ENCODE measurements at places on chromosomes 2 and 18.

- no peak for DNase-seq
Measured at GRCh38 chr2:190533175-190533967, 1.2 kb downstream of the NEMP2 start.

DNA sequence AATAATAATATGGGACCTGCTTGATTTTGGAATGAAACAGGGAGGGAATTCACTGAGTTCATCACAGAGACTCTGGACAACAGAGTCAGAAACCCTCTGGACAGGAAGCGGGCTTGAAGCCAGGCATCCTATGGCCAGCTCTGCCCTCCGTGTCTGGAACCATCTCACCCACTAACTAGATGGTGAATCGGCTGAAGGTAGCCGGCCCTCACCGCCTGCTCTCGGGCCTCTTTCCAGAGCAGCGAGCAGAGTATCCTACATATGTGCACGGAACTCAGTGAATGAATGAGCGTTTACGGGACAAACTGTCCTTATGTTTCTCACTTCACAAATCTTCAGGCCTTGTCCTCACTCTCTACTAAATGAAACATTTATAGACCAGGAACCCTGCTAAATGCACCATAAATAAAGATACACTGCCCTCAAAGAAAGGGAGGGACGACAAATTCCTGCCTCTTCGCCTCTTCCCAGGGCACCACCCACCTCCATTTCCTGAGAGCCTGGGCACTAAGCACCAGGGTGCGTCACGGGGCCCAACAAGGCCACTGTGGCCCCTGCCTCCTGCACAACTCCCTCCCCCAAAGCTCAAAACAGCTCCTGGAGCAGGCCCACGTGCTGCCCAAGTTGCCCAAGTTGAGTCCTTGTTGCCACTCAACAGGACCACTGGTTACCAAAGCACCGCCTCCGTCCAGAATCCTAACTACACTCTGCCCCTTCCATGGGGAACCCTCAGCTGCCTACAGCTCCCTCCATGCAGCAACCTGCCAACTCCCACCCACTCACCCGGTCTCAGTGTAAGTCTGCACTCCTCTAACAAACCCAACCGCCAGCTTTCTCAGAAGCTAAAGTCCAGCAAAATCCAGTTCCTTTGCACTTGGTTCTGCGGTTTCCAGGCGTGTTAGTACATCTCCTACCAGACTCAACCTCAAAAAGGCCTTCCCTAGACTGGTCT is 1.7 kb downstream of the TBC1D8 start:
- no peak for DNase-seq

- no peak for DNase-seq
Measured at GRCh38 chr2:69538872-69539548, 101.8 kb upstream of the NFU1 start.

GRCh38 chr18:79917853-79918614 is 33.4 kb downstream of the SLC66A2 start:
- DNase-seq, result no peak

- DNase-seq, result no peak
Measured at GRCh38 chr2:212427638-212428037, 111.0 kb downstream of the ERBB4 start.

GRCh38 chr18:10330428-10330827 is 124.0 kb upstream of the APCDD1 start:
- DNase-seq, result no peak

GRCh38 chr18:48991676-48992075 is 40.9 kb upstream of the SMAD7 start:
- DNase-seq, result peak; percentile 24

GRCh38 chr2:55092439-55092838 is 42.2 kb upstream of the RTN4 start:
- no peak for DNase-seq

GRCh38 chr2:171407030-171407675 is 26.6 kb downstream of the METTL8 start:
- no peak for DNase-seq

DNA sequence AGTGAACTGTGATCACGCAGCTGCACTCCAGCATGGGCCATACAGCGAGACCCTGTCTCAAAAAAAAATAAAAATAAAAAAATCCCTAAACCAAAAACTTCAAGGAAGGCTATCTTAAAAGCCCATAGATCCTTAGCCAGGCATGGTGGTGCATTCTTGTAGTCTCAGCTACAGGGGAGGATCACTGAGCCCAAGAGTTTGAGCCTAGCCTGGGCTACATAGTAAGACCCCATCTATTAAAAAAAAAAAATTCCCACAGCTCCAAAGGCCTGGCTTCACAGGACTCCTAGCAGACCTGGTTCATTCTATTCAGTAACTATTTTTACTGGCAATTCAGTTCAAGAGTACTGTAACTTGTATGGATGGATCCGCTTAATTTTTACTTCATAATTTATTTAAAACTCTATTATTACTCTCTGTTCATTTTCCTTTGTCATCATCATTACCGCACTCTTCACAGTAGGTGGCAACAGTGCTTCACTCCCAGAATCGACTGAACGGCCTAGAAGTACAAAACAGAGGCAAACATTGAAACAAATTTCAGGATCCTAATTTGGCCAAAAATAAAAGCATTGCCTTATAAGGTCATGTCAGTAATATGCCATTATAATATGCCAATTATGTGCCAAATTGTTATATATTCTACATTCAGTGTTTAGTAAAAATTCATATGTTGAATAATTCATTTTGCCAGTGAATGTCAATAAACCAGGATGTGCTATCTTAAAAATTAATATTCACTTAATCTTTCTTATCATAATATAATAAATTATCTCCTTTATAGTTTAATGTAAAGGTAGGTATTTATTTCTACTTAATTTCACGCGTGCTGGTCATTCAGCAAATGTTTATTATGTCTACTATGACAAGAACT is 14.3 kb upstream of the STAM2 start:
- peak; percentile 37 for DNase-seq

- peak; percentile 64 for DNase-seq
Measured at GRCh38 chr18:72171596-72171995, 372.5 kb downstream of the CBLN2 start.

- no peak for DNase-seq
Measured at GRCh38 chr2:75146606-75147332, 52.6 kb downstream of the TACR1 start.

DNA sequence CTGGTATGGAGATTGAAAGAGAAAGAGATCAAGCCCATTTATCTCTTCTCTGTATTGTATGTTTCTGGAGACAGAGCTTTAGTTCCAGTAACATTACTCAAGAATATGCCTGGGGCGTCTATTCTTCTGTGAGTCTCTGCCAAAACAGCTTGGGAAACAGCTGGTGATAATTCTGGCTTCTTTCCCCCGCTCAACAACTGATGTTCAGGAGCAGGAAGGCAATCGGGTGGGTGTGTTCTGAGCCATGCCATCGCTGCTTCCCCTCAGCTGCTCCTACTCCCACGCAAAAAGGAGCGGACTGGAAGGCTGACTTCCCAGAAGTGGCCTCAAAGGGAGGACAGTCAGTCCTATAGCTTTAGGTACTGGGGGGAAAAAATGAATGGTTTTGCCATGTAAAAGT is 695.1 kb downstream of the PLCL1 start:
- DNase-seq, result no peak

- no peak for DNase-seq
Measured at GRCh38 chr18:34647251-34647650, 62.8 kb upstream of the DTNA start.

DNA sequence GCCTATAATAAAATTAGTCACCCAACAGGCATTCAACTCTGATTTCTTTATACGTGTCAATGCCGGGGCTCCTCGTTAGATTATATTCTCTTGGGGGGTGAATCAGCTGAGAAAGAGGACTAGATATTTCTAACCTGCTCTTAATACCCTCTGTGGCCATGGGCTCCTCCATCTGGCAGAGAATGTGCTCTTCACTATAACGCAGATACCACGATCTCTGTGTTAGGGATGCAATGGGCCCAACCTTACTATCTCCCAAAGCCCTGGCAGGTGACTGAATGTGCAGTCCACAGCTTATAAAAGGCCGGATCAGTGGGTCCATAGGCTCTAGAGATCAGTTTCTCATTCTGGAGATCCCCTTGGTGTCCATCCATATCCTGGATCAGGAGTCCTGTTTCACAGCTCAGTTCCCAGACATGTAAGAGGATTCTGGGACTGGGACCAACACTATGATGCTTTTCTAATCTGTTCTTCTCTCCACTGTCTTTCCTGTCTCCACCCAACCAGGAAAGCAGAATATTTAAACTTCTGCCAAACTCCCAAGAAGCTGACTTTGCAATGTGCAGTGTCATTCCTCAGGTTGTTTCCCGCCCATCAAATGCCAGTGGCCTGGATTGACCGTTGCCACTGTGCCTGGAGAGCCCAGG is 71.4 kb upstream of the CELF4 start:
- DNase-seq, result no peak

GRCh38 chr2:225414902-225415301 is 15.4 kb downstream of the NYAP2 start:
- DNase-seq, result no peak

DNA sequence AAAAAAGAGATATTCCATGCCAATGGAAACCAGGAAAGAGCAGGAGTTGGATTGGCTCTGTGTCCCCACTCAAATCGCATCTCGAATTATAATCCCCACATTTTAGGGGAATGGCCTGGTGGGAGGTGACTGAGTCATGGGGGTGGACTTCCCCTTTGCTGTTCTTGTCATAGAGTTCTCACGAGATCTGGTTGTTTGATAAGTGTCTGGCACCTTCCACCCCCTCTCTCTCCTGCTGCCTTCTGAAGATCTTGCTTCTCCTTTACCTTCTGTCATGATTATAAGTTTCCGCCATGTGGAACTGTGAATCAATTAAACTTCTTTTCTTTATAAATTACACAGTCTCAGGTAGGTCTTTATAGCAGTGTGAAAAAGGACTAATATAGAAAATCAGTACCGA is 355.6 kb downstream of the NBAS start:
- DNase-seq, result no peak

GRCh38 chr18:2138552-2138951 is 432.8 kb downstream of the METTL4 start:
- DNase-seq, result no peak

- DNase-seq, result no peak
Measured at GRCh38 chr18:11981543-11982366, 448 bp downstream of the IMPA2 start.

DNA sequence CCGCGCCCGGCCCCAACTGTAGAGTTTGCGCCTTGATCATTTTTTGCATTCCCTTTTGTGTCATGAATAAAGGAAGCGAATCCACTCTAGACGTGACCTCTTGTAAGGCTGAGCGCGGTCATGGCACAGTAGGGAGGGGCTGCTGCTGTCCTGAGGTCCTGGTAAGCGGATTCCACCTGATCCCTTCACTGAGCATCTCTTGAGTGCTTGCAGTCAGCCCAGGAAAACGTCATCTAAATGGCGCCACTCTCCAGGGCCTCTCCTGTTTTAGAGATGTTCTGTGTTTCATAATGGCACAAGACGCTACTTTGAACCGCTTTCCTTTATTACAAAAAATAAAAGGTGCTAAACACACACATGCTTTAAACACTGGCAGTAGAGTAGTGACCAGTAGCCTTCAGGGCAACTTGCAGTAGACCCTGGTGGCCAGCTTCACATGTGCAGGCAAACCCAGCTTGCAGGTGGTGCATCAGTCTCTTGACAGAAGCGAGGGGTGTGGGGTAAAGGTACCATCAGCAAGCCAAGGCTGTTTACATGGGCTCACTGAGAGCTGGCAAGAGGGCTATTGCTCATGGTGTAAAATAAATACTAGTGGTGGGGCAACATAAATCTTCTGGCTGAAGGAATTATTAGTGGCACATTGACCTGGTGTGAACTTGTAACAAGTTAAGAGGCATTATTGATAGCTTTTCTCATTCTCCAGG is 43.0 kb upstream of the ACKR3 start:
- no peak for DNase-seq

DNA sequence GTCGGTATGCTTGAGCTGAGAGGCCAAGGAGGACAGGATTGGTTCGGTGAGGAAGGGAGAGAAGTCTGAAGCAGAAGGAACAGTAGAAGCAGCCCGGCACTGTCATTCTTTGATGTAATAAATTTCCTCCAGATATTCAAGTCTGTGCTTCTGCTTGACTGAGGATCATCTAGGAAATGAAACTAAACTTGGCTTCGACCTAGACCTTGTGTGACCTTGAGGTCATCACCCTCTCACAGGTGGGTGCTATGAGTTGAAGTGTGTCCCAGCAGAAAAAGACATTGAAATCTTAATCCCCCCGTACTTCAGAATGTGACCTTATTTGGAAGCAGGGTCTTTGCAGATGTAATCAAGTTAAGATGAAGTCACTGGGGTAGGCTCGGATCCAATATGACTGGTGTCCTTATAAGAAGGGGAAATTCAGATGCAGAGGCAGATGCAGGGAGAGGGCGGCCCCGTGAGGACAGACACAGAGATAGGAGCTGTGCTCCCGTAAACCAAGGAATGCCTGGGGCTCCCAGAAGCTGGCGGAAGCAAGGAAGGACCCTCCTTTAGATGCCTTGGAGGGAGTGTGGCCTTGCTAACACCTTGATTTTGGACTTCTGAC is 49.0 kb downstream of the PRKCE start:
- DNase-seq, result no peak

GRCh38 chr18:26526128-26526965 is 22.0 kb downstream of the KCTD1 start:
- no peak for DNase-seq

DNA sequence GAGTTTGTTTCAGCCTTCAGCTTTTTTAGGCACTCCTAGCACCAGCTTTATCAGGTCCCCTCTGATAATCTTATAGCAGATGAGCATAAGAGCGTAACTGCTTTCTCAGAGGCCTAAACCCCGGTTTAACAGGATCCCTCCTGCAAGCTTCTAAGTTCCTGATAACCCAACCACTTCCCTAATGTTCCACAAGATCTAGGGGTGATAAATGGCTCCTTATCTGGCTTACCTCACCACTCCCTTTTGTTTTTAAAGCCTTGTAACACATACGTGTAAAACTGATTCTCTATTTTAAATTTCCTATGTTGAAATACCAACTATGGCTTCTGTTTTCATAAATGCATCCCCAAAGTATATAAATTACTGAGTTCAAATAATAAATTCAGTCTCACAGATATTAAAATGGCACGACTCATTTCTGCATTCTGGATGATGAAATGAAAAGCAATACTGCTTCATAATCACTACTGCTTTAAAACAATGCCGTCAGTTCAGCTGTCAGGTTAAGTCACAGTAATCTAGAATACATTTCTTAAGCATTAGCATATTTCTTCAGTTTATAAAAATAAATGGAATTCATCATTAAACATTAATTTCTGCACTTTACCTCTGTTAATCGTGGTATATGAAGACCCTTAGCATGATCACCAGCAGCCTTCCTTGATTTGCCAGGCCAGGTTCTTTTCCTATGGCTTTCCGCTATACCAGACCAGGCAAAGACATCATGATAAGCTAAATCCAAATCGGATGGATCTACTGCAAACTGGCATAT is 126.3 kb downstream of the C2orf74 start:
- DNase-seq, result no peak

GRCh38 chr2:196168181-196168580 is 3.2 kb downstream of the STK17B start:
- no peak for DNase-seq

- no peak for DNase-seq
Measured at GRCh38 chr2:20333738-20334137, 16.9 kb downstream of the PUM2 start.

GRCh38 chr2:62956651-62957050 is 94.0 kb upstream of the OTX1 start:
- no peak for DNase-seq

Data from NCI-H1436 (cell line).